ENCODE measurements at places on chromosomes 12 and 14. TPM values are rescaled to one million over a fixed set of nuclear protein-coding genes. Genes with fewer than 3 reads are reported as not detected.

DNA sequence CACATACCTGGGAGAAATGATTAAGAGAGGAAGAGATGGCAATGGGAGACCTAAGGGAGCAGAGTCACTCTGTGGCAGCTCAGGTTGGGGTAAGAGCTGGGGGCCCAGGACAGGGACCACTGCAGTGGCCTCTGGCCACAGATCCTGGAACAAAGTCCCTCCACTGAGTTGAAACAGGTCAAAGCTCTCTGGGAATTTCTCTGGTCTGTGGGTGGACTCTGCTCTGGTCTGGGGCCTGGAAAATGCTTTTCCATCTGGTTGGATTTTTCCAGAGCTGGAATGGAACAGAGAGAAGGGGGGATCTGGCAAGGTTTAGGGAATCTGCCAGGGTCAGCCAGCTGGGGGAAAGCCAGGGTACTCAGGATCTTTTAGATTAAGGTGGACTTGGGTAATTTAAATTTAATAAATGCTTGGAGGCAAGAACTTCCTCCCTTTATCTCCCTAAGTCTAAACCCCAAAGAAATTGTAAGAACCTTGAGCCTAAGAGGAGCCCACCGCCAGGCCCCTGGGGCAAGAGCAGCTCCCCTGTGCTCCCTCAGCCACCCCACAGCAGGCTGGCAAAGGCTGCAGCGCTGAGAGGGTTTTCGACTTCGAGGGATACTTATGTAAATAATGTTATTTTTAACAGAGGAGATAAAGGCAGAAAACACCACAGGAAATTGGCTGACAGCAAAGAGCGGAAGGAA lies 3.7 kb downstream of the HOXC10 start:
- no peak for DNase-seq

Gene CLBA1
- 20.9 TPM for total RNA-seq

DNA sequence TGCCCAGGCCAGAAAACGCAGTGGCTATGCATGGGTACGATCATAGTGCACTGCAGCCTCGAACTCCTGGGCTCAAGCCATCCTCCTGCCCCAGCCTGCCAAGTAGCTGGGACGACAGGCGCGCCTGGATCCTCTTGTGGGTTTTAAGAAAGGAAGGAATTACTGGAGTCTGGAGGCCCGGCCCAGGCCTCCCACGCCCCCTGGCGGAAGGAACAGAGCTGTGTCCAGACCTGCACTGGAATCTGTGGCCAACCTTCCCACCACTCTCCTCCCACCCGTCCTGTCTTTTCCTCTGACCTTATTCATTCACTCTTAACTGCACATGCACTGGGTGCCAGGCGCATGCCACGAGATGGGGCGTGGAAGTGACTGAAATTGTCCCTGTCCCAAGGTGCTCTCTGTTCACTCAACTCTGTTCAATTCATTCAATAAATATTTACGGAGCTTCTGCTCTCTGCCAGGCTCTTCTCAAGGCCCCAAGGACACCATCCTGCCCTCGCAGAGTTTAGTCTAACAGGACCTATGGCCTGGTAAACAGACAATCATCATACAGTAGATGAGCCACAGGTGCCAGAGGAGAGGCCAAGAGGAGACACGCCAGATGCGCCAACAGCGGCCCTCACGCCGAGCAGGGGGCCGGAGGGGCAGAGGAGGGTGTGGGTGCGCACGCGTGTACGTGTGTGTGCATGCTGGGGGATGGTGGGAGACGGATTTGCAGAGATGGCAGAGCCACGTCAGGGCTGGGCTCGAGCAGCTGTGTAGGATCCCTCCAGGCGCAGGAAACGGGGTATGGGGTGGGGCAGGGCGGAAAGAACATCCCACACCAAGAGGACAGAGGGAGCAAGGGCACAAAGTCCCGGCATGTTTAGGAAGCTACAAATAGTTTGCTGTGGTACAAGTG lies 13.7 kb upstream of the TMEM106C start:
- peak; percentile 89 for DNase-seq

GRCh38 chr14:32296366-32296765 lies 32.7 kb upstream of the AKAP6 start:
- DNase-seq: no peak

- peak; percentile 42 for DNase-seq
Observed at GRCh38 chr12:76085520-76085868, 1.0 kb upstream of the NAP1L1 start.

- DNase-seq: no peak
Observed at GRCh38 chr12:62205346-62205745, 54.9 kb upstream of the USP15 start.

DNA sequence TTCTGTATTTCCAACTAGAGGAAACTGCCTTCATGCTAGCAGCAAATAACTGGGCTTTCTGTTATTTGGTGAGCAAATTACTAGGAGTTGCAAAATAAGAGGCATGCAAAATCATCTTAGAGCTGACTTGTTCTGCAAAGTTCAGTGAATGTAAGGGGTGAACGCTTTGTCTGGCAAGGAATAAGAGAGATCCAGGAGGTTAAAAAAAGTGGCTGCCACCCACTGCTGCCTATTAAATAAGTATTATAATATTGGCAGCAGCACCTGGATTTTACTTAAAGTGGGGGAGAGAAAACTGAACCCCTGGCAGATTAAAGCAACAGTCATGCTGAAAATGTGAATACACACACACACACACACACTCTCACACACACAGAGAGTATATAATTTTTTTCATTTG lies 557.0 kb downstream of the FLRT2 start:
- no peak for DNase-seq

Gene SPIC
- not detected for total RNA-seq

DNA sequence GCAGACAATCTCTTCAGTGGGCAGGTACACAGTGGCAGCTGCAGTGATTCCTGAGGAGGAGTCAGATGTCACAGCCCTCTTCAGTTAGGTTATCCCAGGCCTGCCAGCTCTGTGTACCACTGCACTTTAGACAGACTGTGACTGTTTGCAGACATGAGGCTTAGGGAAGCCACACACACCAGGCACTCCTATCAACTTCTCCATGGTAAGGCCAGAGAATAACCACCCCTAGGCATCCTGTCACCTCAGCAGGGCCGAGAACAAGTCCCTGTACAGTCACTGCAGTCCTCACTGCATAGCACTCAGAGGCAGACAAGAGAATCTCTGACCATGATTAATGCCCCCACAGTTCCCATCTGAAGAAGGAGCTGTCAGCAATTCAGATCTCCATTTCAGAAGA lies 296.5 kb downstream of the GALC start:
- peak; percentile 44 for DNase-seq

DNA sequence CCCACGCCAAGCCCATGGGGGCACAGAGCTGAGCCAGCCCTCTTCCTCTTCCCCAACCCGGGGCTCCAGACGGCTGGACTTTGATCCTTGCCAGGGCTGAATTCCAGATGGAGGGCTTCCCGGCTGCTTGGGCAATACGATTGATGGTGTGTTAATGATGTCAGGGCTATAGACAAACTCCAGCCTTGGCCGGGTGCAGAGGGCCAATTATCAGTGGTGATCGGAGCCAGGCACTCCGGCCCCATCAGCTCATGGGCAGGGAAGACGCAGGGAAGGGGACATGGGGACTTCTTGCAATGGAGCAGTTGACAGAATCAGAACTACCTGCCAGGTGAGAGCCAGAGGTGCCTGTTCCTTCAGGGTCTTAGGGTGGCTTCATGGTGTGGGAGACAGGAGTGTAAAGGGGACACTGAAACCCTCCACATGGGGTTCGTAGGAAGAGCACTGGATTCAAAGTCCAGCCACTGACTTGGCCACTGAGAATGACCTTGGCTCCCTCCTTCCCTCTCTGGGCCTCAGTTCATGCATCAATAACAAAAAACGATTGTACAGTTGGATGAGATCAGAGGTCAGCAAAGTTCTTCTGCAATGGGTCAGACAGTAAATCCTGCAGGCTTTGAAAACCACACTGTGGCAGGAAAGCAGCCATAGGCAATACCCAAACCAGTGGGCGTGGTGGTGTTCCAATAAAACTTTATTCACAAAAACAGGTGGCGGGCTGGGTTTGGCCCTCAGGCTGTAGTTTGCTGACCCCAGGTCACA lies 333.7 kb downstream of the MED13L start:
- DNase-seq: peak; percentile 30

DNA sequence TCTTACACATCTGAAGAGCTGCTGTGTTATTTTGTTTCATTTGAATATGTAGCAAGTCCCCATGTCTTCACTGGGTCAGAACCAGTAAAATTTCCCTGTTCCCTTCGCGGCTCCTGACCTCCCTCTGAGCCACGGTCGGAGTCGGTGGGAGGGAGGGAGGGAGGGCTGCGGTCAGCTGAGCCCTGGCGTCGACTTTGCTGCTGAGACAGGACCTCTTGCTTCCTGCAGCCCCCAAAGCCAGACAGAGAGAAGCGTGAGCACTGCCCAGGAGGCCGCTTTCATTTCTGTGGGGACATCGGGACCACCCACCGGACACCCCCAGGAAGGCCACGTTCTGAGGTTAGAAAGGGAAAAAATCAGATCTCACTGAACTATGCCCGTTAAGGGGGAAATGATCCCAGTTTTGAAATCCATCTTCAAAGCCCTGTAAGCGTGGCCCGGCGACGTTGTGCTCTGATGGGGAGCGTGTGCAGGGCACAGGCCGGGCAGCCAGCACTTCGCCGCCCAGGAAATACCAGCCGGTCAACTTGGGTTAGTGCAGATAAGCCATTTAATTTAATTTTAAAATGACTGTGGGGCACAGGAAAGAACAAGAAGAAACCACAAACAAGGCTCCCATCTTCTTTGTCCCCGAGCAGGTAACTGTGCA lies 42.1 kb downstream of the NOC4L start:
- DNase-seq: no peak

DNA sequence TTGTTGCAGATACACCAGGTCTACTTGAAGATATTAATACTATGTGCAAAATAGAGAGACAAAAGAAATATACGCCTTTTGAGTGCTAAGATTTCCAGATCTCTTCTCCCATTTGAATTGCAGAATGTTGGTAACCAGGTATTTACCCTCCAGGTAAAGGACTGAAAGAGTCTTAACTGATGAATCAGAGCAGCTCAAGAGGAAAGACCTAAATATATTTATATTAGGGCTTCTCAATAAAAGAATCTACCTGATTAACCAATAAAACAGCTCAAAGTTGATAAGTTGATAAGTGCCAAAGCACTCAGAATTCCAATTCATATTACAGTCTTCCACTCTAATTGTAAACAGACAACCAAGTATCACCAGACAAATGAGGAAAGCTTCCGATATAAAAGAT lies 59.2 kb downstream of the ZNF641 start:
- DNase-seq: no peak

Gene ALDH1L2
- total RNA-seq: 0.14 TPM
